H1 (cell line): ENCODE measurements at places on chromosomes 7 and 10. TPM values are rescaled to one million over a fixed set of nuclear protein-coding genes. Genes with fewer than 3 reads are reported as not detected.
A peak's percentile ranks its signal among the peaks of the same experiment; 100 is the strongest.

PURB gene
- total RNA-seq = 21.9 and 22.7 TPM in 2 replicates

ASB4 gene
- total RNA-seq = not detected in 2 replicates

GRCh38 chr7:127473409-127473808 is 80.9 kb upstream of the ZNF800 start:
- no peak for DNase-seq

GRCh38 chr10:74113546-74113945 is 37.1 kb downstream of the AP3M1 start:
- no peaks in the 10 kb centered on the region for H3K4me1 ChIP-seq
- no peaks in the 10 kb centered on the region for H3K27me3 ChIP-seq
- no peak overlapping the region for H3K27ac ChIP-seq
- H3K4me3 ChIP-seq = no peak overlapping the region

DNA sequence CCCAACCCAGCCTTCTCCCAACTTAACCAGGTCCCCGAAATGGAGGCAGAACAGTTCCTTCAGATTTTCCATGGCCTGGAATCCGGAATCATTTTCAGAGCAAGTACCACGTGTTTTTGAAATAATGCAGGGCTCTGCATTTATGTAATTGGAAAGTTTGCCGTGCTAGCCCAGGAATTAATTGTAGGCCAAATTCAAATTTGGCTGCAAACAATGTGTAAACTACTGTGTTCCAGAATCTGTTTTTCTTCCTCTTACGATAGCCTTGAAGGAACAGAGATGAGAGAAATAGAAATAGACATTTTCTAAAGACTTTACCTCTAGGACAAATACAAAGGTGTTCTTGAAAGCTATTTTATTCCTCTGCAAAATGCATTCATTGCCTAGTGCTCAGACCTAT is 77.4 kb downstream of the FAM107B start:
- no peak for DNase-seq
- H3K4me3 ChIP-seq = no peak overlapping the region
- H3K27ac ChIP-seq = no peak overlapping the region
- H3K4me1 ChIP-seq = no peaks in the 10 kb centered on the region

GRCh38 chr10:32795598-32796183 is 162.3 kb downstream of the ITGB1 start:
- no peaks in the 10 kb centered on the region for H3K36me3 ChIP-seq
- H3K27ac ChIP-seq = no peak overlapping the region
- no peaks in the 10 kb centered on the region for H3K27me3 ChIP-seq
- no peaks in the 10 kb centered on the region for H3K4me1 ChIP-seq

DNA sequence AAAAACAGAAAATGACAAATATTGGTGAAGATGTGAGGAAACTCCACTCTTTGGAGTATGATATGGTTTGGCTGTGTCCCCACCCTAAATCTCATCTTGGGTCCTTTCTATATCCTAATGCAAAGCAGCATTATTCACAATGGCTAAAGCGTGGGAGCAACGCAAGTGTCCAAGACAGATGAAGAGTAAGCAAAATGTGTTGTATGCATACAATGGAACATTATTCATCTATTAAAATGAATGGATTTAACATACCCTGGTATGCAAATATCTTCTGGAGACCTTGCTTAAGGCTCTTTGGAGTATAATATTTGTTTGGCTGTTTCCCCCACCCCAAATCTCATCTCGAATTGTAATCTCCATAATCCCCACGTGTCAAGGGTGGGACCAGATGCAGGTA is 839.8 kb upstream of the POM121L12 start:
- H3K36me3 ChIP-seq = no peaks in the 10 kb centered on the region
- no peak overlapping the region for H3K4me3 ChIP-seq
- no peaks in the 10 kb centered on the region for H3K4me1 ChIP-seq
- H3K27ac ChIP-seq = no peak overlapping the region
- no peaks in the 10 kb centered on the region for H3K27me3 ChIP-seq

GRCh38 chr7:15561835-15562234 is at the start of gene AGMO:
Gene AGMO (minus strand): TSS chr7:15562015.
- no peaks in the 10 kb centered on the region for H3K4me1 ChIP-seq
- no peak within 1 kb of the TSS for H3K27ac ChIP-seq
- DNase-seq = no peak
- H3K36me3 ChIP-seq = no peaks in the 10 kb centered on the region
- H3K27me3 ChIP-seq = no peaks in the 10 kb centered on the region
- no peak within 1 kb of the TSS for H3K4me3 ChIP-seq

LRRC17 gene
- total RNA-seq = 3.0 and 3.3 TPM in 2 replicates

- no peak for DNase-seq
- no peaks in the 10 kb centered on the region for H3K4me1 ChIP-seq
- H3K4me3 ChIP-seq = no peak overlapping the region
Measured at GRCh38 chr7:149245744-149246143, 6.3 kb downstream of the ZNF212 start.

DNA sequence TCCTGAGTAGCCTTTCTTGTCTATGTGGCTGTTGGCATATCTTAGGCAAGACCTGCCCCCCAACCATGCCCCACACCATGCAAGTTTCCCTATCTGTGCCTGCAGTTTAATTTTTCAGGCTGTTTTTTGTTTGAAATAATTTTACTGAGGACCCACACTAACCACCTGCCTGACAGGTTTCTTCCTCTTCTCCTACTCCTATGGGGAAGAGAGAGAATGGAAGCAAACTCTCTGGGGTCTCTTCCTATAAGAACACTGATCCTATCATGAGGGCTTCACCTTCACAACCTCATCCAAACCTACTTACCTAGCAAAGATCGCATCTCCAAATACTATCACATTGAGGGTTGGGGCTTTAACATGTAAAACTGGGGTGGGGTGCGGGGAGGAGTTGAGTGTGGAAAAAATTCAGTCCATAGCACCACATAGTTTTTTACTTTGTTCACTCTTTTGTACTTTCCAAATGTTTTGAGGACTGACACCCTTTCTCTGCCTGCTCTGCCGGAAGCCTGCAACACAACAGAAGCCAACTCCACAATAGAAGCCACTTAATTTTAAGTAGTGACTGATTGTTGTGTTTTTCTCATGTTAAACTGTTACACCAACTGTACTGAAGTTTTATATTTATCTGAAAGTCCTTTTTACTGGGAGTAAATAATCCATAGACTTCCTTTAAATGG is 67.2 kb upstream of the CSTF2T start:
- H3K27me3 ChIP-seq = no peaks in the 10 kb centered on the region
- no peaks in the 10 kb centered on the region for H3K4me1 ChIP-seq
- DNase-seq = no peak

GPR158 gene
- total RNA-seq = 0.78 and 0.86 TPM in 2 replicates

DNA sequence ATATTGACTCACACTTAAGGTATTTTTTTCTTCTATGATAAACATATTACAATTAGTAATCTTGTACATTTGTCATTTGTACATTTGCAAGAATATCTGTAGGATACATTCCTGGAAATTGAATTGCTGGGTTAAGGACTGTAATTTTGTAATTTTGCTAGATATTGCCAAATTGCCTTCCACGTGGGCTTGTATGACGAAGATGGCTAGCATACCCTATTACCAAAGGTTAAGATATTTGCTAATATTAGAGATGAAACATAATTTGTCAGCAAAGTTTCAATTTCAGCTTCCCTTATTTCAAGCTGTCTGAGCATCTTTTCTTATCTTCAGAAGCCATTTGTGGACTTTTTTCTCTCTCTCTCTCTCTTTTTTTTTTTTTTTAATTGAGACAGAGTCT is 1.0 kb upstream of the LYZL2 start:
- no peaks in the 10 kb centered on the region for H3K27me3 ChIP-seq
- no peak overlapping the region for H3K4me3 ChIP-seq
- no peaks in the 10 kb centered on the region for H3K36me3 ChIP-seq
- no peak overlapping the region for H3K27ac ChIP-seq
- no peak for DNase-seq

DNA sequence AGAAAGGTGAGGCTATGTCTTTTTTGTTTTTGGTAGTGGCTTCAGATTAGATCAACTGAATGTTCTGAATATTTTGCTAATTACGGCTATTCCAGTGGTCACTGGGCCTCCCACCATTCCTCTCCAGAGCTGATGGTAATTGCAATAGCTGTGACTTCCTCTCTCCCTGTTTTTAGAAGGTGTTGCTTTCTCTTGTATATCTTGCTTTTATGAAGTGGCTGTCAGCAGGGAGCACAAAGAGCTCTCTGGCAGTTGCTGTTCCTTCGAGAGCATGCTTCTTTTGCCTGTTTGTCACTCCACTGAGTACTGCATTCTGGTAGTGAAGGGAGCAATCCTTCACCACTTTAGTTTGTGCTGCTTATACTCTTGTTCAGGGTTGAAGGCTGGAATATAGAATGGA is 133.3 kb downstream of the EXOC4 start:
- no peak overlapping the region for H3K27ac ChIP-seq
- no peaks in the 10 kb centered on the region for H3K27me3 ChIP-seq
- H3K4me1 ChIP-seq = peaks cover 7% of the 10 kb centered on the region
- DNase-seq = peak; percentile 3

GNGT1 gene
- total RNA-seq = 0.21 and 0.26 TPM in 2 replicates

GRCh38 chr10:92208157-92208720 is 82.6 kb downstream of the CPEB3 start:
- H3K27ac ChIP-seq = no peak overlapping the region
- H3K27me3 ChIP-seq = no peaks in the 10 kb centered on the region
- H3K4me1 ChIP-seq = no peaks in the 10 kb centered on the region
- no peaks in the 10 kb centered on the region for H3K36me3 ChIP-seq
- no peak for DNase-seq

LRRC61 gene
- 0.73 and 1.0 TPM in 2 replicates for total RNA-seq

GRCh38 chr7:106863274-106863997 is 1.6 kb upstream of the PIK3CG start:
- no peak overlapping the region for H3K4me3 ChIP-seq
- H3K4me1 ChIP-seq = no peaks in the 10 kb centered on the region
- no peak for DNase-seq
- no peak overlapping the region for H3K27ac ChIP-seq
- no peaks in the 10 kb centered on the region for H3K27me3 ChIP-seq
- H3K36me3 ChIP-seq = no peaks in the 10 kb centered on the region

DNA sequence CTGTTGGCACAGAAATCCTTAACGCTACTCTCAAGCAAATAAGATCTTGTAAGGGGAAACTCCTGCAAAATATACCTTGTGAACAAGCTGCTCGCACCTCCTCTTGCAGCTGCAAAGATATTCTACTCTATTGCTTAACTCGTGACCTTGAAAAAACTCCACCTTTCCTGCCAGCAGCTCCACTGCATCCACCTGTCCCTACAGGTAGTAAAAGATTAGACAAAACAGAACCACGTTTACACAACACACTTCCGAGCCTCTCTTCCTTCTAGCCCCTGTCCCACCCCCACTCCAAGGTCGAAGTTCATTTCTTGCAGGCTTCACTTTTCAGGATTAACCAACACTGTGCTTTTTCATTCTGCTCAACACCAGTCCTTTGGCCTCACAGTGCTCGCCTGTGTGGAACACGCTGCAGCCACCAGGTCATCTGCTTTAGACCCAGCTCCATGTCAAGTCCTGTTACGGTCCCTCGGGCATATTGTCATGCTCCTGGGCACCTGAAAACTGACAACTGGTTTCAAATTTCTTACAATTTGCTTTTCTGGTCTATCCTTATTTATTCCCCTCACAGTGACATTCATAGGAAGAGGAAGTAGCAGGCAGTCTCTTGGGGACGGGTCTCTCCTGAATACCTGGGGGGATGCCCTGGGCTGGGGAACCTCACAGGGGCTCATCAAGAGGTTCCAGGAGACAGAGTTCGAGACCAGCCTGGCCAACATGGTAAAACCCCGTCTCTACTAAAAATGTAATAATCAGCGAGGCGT is 165.8 kb upstream of the KLF14 start:
- no peak overlapping the region for H3K4me3 ChIP-seq
- H3K27me3 ChIP-seq = no peaks in the 10 kb centered on the region
- no peak for DNase-seq
- peaks cover 16% of the 10 kb centered on the region for H3K4me1 ChIP-seq
- no peak overlapping the region for H3K27ac ChIP-seq
- no peaks in the 10 kb centered on the region for H3K36me3 ChIP-seq

DNA sequence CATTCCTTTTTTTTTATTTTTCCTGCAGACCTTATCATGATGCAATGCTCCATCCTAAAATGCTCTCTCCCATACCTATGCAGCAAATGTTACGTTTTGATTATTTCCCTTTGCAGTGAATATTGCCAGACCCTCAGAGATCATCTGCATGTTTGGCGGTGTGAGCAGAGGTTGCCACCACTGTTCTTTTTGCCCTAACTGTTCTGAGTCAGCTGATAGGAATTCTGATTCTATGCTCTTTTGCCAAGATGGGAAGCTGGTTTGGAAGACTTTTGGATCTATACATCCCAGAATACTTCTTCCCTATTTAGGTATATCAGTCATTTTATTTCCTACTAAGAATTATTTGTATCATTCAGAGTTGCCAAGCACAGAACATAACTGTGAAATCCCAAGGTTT is 130.5 kb downstream of the KLF6 start:
- H3K27me3 ChIP-seq = no peaks in the 10 kb centered on the region
- no peak for DNase-seq
- no peaks in the 10 kb centered on the region for H3K4me1 ChIP-seq
- H3K27ac ChIP-seq = no peak overlapping the region

RSPH10B gene
- total RNA-seq = 0.17 and 0.45 TPM in 2 replicates

DNA sequence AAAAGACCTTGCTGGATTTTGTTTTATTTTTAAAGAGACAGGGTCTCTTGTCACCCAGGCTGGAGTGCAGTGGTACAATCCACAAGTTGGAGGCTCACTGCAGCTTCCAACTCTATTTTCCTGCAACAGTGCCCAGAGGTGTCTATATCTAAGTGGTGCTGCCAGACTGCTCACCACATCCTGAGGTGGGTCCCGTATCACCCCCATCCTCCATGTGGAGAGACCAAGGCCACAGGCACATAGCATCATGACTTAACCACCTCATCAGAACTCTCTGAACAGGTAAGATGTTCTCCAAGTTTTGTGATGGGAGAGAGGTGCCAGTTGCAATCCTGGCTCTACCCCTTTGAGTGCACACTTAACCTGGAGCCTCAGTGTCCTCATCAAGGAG is 98.2 kb downstream of the RNF216 start:
- H3K4me3 ChIP-seq = no peak overlapping the region
- no peak overlapping the region for H3K27ac ChIP-seq
- no peaks in the 10 kb centered on the region for H3K27me3 ChIP-seq
- no peaks in the 10 kb centered on the region for H3K36me3 ChIP-seq

OR9A2 gene
- not detected in 2 replicates for total RNA-seq

FAM237B gene
- total RNA-seq = not detected in 2 replicates

MPLKIP gene
- total RNA-seq = 51.5 and 57.2 TPM in 2 replicates

- no peaks in the 10 kb centered on the region for H3K36me3 ChIP-seq
- H3K4me3 ChIP-seq = no peak overlapping the region
- H3K4me1 ChIP-seq = no peaks in the 10 kb centered on the region
Measured at GRCh38 chr7:55120501-55121198, 101.8 kb downstream of the EGFR start.

- no peak for DNase-seq
- peaks cover 44% of the 10 kb centered on the region for H3K27me3 ChIP-seq
- H3K4me3 ChIP-seq = no peak overlapping the region
- H3K27ac ChIP-seq = no peak overlapping the region
- no peaks in the 10 kb centered on the region for H3K36me3 ChIP-seq
- H3K4me1 ChIP-seq = peaks cover 12% of the 10 kb centered on the region
Measured at GRCh38 chr10:71398976-71399375, 2.3 kb downstream of the CDH23 start.

GRCh38 chr7:17185690-17186070 is 112.8 kb upstream of the AHR start:
- no peak for DNase-seq
- no peaks in the 10 kb centered on the region for H3K4me1 ChIP-seq
- H3K27ac ChIP-seq = no peak overlapping the region
- H3K27me3 ChIP-seq = no peaks in the 10 kb centered on the region

CALN1 gene
- 14.4 and 15.2 TPM in 2 replicates for total RNA-seq

GRCh38 chr10:131860806-131861440 is 39.9 kb upstream of the PPP2R2D start:
- peak; percentile 54 for DNase-seq
- H3K27ac ChIP-seq = no peak overlapping the region
- H3K4me3 ChIP-seq = no peak overlapping the region
- H3K4me1 ChIP-seq = no peaks in the 10 kb centered on the region

PRTFDC1 gene
- 6.6 and 8.0 TPM in 2 replicates for total RNA-seq

GRCh38 chr7:24843821-24844434 is 86.7 kb upstream of the GSDME start:
- no peaks in the 10 kb centered on the region for H3K4me1 ChIP-seq
- no peaks in the 10 kb centered on the region for H3K27me3 ChIP-seq
- no peak overlapping the region for H3K27ac ChIP-seq
- H3K4me3 ChIP-seq = no peak overlapping the region
